ENCODE measurements at places on chromosomes 5 and 9.

DNA sequence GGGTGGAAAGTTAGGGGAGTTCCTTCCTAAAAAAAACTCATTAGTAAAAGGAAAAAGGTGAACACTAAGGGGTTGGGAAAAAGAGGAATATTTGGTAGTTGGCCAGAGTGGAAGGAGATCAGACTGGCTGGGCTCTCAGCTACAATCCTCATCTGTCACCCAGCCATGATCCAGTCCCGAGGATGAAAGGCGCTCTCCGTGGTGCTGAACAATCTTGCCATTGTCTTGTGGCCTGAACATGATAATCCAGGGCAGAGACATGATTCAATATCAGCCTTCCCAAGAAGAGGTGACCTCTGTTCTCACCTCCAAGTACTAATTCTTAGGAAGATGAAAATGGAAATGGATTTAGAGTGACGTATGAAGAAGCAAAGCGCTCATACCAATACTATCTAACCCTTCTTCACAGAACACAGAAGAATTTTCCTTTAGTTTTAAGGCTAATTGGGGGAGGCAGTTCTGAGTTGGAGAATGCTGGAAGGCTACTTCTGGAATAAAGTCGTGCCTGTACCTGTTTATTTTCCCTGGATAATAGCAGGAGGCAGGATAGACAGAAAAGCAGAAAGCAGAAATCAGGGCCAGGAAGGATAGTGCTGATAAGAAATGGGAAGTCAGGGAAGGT, 36.6 kb upstream of the MYORG start:
- peak; percentile 7 for DNase-seq

GRCh38 chr9:121637713-121638220, 13.7 kb upstream of the DAB2IP start:
- DNase-seq, result no peak

GRCh38 chr9:37329576-37329975, 92.9 kb upstream of the GRHPR start:
- no peak for DNase-seq

- no peak for DNase-seq
Measured at GRCh38 chr5:160542281-160542680, 120.6 kb downstream of the PTTG1 start.

GRCh38 chr5:7873216-7873615, 4.3 kb downstream of the MTRR start:
- no peak for DNase-seq

GRCh38 chr9:121598167-121598964, 53.1 kb upstream of the DAB2IP start:
- peak; percentile 31 for DNase-seq

- no peak for DNase-seq
Measured at GRCh38 chr9:83792746-83793145, 24.8 kb downstream of the GKAP1 start.

DNA sequence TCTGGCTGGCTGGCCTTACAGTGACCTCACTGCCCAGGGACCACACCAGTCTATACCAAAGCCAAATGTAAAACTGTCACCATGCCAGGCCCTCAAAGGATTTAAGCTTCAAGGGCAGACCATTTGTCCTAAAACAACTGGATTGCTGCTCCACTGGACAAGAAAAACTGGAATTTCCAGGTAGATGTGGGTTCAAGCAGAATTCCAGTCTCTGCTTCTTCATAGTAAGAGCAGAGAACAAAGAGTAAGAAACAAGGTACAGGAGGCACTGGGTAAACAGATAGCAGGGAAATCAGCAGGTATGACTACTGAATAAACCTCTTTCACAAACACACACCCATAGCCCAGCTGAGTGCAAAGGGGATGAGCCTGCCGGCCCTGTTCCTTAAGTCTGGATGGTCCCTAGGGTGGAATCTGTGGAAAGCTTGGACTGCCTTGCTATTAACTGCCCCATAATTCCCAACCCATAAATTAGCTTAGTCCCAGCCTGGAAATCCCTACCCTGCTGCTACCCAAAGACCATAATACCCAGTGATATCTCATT, 5.5 kb downstream of the B4GALT1 start:
- DNase-seq, result peak; percentile 65

DNA sequence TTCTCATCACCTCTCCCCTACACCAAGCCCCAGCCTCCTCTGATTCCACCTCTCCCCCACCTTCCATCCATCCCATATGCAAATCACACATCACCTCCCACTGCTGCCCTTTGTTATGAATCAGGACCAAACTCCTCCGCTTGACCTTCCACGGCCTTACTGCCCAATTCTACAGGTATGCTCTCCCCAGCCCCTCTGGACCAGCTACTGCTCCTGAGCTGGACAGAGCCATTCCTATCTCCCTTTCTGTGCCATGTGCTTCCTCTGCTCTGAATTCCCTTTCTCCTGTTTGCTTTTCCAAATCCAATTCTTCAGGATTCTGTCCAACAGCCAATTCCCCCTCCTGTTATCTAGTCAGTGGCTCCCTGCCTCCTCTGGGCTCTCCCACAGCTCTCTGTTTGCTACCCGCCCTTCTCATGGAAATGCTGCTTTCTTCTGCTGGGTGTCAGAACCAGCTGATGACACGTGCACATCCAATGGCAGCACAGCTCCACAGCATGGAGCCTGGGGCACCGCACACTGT, 8.3 kb downstream of the FABP6 start:
- no peak for DNase-seq

DNA sequence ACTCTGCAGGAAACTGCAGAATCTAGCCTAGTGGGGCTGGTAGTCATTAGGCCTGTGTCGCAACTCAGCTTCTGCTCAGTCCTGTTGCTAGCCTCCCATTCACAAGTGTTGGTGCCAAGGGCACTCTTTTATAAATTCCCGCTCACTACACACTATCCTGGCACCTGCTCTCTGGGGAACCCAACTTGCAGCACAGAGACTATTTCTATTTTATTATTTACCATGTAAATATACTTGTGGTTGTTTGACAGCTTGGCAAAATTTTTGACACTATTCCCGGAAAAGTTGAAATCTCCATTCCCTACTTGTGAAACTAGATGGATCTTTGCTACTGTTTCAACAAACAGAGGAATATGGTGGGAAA, 20.4 kb upstream of the SMC2 start:
- no peak for DNase-seq

Data from LoVo (cell line).